ENCODE measurements at places on chromosomes 5 and 9. TPM values are rescaled to one million over a fixed set of nuclear protein-coding genes. Genes with fewer than 3 reads are reported as not detected.

RNF224 gene
- 0.41 TPM for total RNA-seq

CSNK1G3 gene
- total RNA-seq = 51.2 TPM

GFRA3 gene
- 1.3 TPM for total RNA-seq

TENT4A gene
- 29.2 TPM for total RNA-seq

FSTL4 gene
- total RNA-seq = 5.0 TPM

OBP2A gene
- total RNA-seq = not detected

CDKN2B gene
- total RNA-seq = 0.73 TPM

CDC20B gene
- not detected for total RNA-seq

OTULINL gene
- 10.6 TPM for total RNA-seq

FBLL1 gene
- 5.3 TPM for total RNA-seq

DAB2IP gene
- total RNA-seq = 52.6 TPM

FGF18 gene
- 1.4 TPM for total RNA-seq

DNA sequence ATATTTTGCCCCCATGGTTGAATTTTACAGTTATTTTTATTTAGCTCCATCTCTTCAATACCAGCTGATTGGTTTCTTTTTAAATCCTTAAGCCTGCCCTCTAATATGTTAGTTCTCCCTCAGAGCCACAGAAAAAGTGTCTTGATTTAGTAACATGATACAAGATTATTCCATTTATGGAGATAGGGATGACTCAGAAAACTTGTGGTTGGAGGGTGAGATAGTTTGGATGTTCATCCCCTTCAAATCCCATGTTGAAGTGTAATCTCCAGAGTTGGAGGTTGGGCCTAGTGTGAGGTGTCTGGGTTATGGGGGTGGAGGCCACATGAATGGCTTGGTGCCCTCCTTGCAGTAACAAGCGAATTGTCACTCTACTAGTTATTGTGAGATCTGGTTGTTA is 115.7 kb downstream of the FBXO38 start:
- DNase-seq = no peak

GRCh38 chr9:68860419-68860818 is 153.5 kb downstream of the PRKACG start:
- DNase-seq = no peak

DNA sequence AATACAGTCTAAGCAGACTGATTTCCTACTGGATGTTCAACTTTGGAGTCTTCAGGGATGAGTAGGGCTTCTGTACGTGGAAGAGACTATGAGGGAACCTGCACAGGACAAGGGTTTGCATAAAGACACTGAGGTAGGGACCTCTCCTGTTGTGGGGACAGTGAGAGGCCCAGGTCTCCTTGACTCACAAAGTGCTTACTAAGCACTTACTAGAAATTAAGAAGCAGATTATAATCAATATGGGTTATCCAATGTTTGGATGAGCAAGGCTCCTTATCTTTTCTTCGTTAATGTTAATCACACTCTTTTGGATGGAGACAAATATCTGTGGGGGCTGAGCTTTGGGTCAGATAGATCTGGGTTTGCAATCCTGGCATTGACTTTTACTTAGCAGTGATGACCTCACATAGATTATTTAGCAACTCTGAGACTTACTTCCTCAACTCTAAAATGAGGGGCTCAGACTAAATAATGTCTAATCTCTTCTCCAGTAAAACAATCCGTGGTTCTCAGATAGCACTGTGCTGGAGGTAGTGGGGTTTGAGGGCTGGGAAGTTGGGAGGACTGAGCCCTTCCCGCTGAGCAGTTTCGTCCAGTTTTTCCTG is 45.9 kb downstream of the PDCD1LG2 start:
- no peak for DNase-seq

GRCh38 chr9:130781569-130781968 is 53.5 kb upstream of the ABL1 start:
- DNase-seq = no peak

DNA sequence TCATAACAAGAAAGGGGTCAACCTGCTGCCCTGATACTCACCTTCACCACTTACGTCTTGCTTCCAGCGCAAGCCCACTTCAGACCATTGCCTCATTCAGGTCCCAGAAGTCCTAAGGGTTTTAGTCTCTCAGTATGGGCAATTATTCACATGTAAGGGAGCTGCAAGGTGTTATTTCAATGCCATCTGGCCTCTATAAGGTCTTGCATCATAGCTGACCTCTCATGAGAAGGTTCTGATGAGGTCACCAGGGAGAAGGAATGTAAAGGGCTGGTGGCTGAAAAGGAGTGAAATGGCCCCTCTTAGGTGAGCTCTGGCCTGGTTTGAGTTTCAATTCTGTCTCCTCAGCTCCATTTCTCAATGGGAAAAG is 1.5 kb upstream of the MARCHF3 start:
- no peak for DNase-seq

DNA sequence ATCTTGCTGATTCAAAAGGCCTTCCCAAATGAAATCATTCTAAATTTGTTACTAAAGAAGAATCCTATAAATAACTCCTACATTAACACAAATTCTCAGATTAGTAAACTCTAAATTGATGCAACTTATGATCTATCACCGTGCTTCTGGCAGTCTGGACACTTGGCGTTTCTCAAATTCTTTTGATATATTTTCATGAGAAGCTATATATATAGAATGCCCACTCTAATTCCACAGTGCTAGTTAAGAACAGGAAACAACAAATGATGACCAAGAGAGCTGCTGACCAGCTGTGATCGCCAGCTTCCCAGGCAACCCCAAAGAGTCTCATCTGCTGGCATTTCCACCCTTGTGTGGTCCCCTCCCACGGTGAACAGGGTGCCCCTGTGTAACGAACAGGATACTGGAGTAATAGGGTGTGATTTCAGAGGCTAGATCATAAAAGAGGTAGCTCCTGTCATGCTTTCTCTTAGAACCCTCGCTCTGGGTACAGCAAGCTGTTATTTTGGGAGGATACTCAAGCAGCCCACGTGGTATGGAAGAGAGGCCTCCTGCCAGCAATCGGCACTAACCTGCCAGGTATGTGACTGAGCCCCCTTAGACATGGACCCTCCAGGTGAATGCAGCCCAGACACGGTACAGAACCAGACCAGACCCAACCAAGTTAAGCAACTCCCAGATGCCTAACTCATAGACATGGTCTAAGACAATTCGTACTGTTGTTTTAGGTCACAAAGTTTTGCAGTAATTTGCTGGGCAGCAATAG is 64.7 kb downstream of the CDC14B start:
- no peak for DNase-seq

- DNase-seq = no peak
These were observed 231.0 kb downstream of the ESM1 start for GRCh38 chr5:54754420-54754819.

DNA sequence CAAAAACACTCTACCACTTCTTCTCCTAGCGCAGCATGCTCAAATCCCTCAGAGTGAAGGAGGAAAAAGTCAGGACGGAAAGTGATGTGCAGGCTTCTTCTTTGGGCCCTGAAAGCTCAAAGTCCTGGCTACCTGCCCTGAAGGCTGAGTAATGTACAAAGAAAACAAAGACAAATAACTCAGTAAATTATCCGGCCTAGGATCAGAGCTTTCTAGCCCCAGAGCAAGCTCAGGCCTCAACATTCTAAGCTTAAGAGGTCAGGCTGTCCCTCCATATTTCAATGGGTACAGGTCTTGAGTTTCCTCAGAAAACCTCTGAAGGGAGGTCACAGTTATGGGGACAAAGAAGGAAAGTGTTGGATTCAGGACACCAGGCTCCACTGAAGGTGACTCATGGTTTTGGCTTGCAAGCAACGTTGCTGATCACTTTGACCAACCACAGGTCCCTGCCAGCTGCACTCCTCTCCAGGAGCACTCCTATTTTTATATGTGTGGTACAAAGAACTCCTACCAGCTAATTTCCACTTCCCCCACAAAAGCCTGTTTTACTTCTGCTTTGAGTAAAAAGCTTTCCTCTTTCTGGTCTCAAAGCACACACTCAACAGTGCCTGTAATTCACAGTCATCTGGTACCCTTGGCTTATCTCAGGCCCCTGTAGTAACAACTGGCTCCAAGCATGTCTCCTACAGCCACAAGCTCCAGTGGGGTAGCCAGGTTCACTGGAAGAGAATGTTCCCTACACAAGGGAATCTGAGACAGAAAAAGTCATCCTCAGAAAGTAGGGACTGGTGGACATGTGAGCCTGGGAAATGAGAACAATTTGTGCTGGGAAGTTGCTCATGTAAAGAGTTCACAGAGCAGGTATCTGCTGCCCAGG is 115.7 kb downstream of the UGCG start:
- DNase-seq = no peak

DNA sequence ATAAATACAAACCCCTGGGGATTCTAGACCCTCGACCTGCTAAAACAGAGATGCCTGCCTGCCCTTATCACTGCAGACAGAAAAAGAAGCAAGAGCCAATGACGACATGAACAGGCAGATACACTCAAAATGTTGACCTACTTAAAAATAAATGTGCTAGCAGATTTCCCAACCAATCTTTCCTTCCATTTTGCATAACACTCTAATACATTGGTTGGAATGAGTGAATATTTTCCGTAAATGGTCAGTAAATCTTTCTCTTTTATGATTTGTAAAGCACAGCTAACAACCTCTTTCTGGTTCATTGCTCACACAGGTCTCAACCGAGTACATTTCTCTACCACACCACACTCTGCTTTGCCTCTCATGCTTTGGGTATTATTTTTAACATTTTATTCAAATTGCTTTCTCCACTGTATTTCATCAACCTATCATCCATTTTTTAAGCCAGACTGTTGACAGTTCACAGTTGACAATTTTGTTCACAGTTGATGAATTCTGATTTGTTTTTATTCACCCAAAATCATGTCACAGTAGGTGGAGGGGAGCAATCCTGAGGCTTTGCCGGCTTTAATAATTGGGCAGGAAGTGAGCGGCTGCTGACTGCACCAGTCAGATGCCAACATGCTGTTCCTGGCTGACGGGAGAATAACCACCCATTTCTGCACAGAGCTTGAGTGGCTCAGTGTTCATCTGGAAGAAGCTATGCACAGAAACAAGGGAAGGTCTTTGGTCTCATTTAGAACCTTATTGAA is 426.6 kb downstream of the SPOCK1 start:
- DNase-seq = no peak

GRCh38 chr5:163565931-163566608 is 60.7 kb downstream of the MAT2B start:
- DNase-seq = peak; percentile 74

GRCh38 chr5:168661593-168662485 is 82.7 kb upstream of the PANK3 start:
- no peak for DNase-seq

GRCh38 chr5:152113401-152113800 is 188.8 kb upstream of the GLRA1 start:
- DNase-seq = no peak

DNA sequence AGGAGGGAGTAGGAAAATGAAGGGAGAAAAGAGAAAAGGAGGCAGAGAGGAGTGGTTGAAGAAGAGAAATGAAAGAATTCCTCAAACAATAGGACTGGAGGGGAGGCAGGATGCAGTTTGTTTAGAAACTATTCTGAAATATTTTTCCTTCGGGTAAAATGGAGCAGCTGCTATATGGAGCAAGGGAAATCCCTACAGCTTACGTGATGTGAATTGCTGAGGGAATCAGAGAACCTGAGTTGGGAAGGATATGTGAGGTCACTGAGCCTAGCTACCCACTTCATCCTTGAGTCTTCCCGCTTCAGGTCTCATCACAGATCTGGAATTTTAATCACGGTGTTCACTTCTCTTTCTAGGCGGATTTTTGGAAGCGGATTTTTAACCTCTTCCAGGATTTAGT is 204.3 kb downstream of the ERCC6L2 start:
- DNase-seq = no peak

GRCh38 chr5:14447958-14448911 is 133.4 kb upstream of the OTULINL start:
- DNase-seq = no peak

Data from WTC11 (cell line).